ENCODE measurements at places on chromosomes 7 and 10.

- no peak for DNase-seq
These were observed 234.3 kb upstream of the C7orf33 start for GRCh38 chr7:148356303-148356702.

GRCh38 chr7:118477036-118477435 is 252.5 kb downstream of the ANKRD7 start:
- no peak for DNase-seq

GRCh38 chr10:62136931-62137330 is 131.7 kb downstream of the RTKN2 start:
- peak; percentile 44 for DNase-seq

- DNase-seq: no peak
These were observed 135.2 kb upstream of the PODXL start for GRCh38 chr7:131691454-131692130.

GRCh38 chr7:35816514-35816913 is 15.7 kb downstream of the SEPTIN7 start:
- no peak for DNase-seq

DNA sequence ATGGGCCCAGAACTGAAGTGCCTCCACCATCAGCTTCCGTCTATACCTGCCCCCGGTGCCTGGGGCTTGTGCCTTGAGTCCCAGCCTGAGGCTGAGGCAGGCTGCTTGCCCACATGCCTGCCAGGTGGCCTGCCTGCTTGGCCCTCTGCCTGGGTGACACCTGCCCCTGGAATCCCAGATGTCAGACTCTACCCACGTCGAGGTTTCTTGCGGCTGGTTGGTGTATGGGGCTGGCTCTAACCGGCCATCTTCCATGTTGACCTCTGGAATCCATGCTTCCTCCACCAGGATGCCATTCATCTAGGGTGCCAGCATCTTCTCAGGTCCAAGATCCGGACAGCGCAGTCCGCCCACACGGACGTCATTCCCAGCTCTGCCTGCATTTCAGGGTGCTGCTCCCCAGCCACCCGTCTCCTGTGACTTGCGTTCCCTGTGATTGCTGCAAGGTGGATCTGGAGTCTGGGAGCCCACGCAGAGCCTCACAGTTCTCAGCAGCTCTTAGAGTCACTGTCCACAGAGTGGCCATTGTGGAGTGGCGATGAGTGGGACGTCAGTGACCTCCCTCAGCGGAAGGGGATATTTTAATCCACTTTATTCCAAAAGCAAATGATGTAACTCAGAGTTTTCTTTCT is 298.1 kb downstream of the TCERG1L start:
- no peak for DNase-seq

DNA sequence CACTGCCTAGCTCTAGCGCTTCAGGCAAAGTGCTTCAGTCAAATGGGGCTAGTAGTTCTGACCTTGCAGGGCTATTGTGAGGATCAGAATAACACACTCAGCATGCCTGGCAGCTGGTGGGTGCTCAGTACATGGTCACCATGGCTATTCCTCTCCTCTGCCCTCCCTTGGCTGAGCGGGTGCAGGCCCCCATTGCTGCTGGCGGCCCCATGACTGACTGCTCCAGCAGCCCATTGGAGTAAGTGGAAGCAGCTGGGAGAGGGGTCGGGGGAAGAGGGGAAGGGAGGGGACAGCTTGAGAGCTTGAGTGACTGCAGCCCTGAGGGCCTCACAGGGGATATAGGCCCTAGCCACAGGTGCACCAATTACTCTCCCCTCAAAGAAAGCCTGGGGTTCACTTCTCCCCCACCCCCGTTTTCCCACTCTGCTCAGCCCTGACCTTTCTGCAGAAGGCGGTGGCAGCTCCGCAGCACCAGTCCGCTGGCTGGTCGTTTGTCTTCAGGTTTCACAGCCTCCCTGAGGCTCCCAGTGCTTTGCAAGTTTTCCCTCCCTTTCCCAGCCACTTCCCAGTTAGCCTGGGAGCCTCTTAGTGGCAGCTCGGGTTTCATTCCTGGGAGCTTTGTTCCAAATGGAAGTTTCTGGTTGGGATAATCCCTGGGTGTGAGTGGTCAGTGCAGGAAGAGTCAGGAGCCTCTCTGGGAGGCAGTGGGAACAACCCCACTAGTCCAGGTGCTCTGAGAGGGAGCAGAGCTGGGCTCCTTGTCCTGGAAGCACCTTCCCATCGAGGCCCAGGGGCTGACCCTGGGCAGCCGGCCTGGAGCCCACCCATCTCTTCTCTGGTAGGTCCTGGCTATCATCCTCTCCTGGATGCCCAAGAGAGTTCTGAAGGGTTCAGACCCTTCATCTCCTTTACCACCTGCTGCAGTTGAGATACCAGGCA is 16.3 kb downstream of the FGF8 start:
- no peak for DNase-seq

DNA sequence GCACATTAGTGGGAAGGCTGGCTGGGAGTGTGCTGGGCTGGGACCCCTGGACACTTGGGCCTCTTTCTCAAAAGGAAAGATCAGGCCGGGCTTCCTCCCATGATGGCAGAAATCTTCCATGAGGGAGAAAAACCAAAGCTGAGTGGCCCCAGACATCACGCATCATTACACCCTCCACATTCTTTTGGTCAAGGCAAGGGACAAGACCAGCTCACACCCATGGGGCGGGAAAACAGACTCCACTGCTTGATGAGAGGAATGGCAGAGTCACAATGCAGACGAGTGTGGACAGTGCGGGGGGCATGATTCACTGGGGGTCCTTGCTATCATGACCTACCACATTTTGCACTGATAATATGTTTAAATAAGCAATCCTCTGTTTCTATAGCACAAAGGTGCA is 73.3 kb downstream of the CREB3L2 start:
- no peak for DNase-seq

All from AG04450 (cell line).